Aorta (tissue), 5 donors: ENCODE measurements at places on chromosomes 6 and 20. TPM values are rescaled to one million over a fixed set of nuclear protein-coding genes. Genes with fewer than 3 reads are reported as not detected.

The DSTN gene
- total RNA-seq, result 1,041 TPM

The NHLRC1 gene
- total RNA-seq, result 1.6 TPM

The DEFB115 gene
- not detected for total RNA-seq

The ECT2L gene
- total RNA-seq, result 0.19 TPM

The NKX2-2 gene
- not detected for total RNA-seq

The LRRN4 gene
- total RNA-seq, result 0.36 TPM

The DEFB129 gene
- total RNA-seq, result not detected

The RAB23 gene
- 55.9 TPM for total RNA-seq

The NRN1 gene
- 35.9 TPM for total RNA-seq

The OXT gene
- total RNA-seq, result not detected

The SPATS1 gene
- total RNA-seq, result not detected
